ENCODE measurements at places on chromosomes 6 and 20. TPM values are rescaled to one million over a fixed set of nuclear protein-coding genes. Genes with fewer than 3 reads are reported as not detected.

The DEFB132 gene
- not detected for total RNA-seq

- DNase-seq, result no peak
Measured at GRCh38 chr6:104771258-104771832, 88.4 kb downstream of the HACE1 start.

The NOTCH4 gene
- 30.5 TPM for total RNA-seq

The KIF3B gene
- total RNA-seq, result 62.2 TPM

DNA sequence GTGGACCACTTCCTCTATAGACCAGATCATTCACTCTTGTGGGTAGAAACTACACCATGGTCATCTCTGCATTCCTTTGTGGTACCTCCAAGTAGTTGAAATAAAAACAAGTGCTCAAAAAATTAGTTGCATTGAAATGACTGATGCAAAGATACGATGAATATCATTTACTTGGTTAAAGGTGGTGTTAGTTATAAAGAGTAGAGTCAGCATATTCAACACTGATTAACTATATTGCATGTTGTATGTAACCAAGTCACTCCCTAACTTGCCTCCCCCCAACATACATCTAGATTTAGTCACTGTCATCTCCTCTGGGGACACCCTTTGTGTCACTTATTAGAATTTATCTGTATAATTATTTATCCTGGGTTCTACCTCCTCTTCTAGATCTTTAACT lies 77.7 kb downstream of the SHLD1 start:
- DNase-seq, result no peak

The TFAP2C gene
- total RNA-seq, result 1.4 TPM

The MPIG6B gene
- 0.60 TPM for total RNA-seq

GRCh38 chr6:42507901-42508300 lies 55.9 kb upstream of the UBR2 start:
- no peak for DNase-seq

GRCh38 chr6:53070806-53071205 lies 5.6 kb downstream of the FBXO9 start:
- DNase-seq, result no peak

All from kidney (tissue), 22 donors.